Brain (organoid and tissue), 16 donors: ENCODE measurements at places on chromosomes 2 and 18. TPM values are rescaled to one million over a fixed set of nuclear protein-coding genes. Genes with fewer than 3 reads are reported as not detected.

NAT8 gene
- polyA plus RNA-seq: not detected

NT5DC4 gene
- polyA plus RNA-seq: not detected

RGPD3 gene
- not detected for polyA plus RNA-seq

PSMG2 gene
- 121 TPM for polyA plus RNA-seq

LYPD6B gene
- polyA plus RNA-seq: 0.22 TPM

NYAP2 gene
- polyA plus RNA-seq: 0.20 TPM

INO80B gene
- polyA plus RNA-seq: 31.9 TPM

OBSL1 gene
- 91.4 TPM for polyA plus RNA-seq

NEU4 gene
- polyA plus RNA-seq: 4.4 TPM

CAPN14 gene
- polyA plus RNA-seq: not detected

CFC1 gene
- polyA plus RNA-seq: 3.1 TPM

CPLX4 gene
- polyA plus RNA-seq: not detected

ELOA2 gene
- polyA plus RNA-seq: not detected

COL3A1 gene
- 13.5 TPM for polyA plus RNA-seq

DSC2 gene
- polyA plus RNA-seq: 0.22 TPM

HOXD3 gene
- 1.2 TPM for polyA plus RNA-seq

SLC16A14 gene
- polyA plus RNA-seq: 2.2 TPM

EPHA4 gene
- polyA plus RNA-seq: 6.1 TPM

ZNF804A gene
- polyA plus RNA-seq: 1.3 TPM

ST8SIA5 gene
- polyA plus RNA-seq: 45.0 TPM

UGT1A10 gene
- not detected for polyA plus RNA-seq

SLC19A3 gene
- polyA plus RNA-seq: 2.1 TPM

TLX2 gene
- polyA plus RNA-seq: 0.20 TPM
